Activated T-helper 9 cell treated with anti-CD3 and anti-CD28 coated beads, Interleukin-2, amount 50 U/mL, for 16 hours (primary cell): ENCODE measurements at places on chromosomes 11 and 22.
A peak's percentile ranks its signal among the peaks of the same experiment; 100 is the strongest.

- DNase-seq = no peak
Measured at GRCh38 chr11:122478986-122479385, 176.5 kb upstream of the UBASH3B start.

DNA sequence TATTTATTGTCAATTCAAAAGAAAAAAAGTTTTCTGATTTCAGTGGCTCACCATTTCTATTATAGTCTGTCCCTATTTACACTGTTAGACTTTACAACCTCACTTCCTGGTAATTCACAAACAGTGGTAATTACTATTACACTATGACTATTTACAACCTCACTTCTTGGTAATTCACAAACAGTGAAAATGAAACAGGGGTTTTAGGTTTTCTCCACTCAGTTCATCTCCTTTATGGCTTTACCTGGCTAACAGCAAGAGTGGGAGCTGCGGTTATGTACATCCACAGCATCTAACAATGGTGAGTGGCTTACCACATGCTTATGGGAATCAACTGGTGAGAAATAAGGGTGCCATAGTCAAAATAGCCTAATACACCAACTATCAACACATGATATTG, 166.4 kb downstream of the CASP12 start:
- DNase-seq = no peak

GRCh38 chr11:9817191-9817590, 153.3 kb downstream of the SWAP70 start:
- DNase-seq = no peak

GRCh38 chr11:86625544-86625943, 46.9 kb downstream of the ME3 start:
- DNase-seq = no peak

- DNase-seq = no peak
Measured at GRCh38 chr22:26846645-26847044, 189.3 kb downstream of the MIAT start.

DNA sequence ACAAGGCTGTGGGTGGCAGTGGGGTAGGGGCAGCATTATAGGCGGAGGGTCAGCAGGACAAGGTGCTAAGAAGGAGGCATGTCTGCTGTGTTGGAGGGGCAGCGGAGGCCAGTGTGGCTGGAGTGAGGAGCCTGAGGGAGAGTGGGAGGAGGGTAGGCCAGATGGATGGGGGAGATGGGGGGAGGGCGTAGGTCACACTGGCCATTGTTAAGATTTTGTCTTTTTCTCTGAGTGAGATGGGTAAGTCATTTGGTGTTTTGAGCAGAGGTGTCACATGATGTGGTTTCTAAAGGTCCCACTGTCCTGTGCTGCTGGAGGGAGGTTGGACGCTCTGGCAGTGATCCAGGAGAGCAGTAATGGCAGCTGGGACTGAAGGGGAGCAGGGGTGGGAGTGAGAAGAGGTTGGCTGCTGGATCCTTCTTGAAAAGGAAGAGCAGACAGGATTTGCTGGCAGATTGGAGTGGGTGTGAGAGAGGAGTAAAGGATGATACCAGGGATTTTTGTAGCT, 9.8 kb downstream of the PPP6R3 start:
- DNase-seq = no peak

DNA sequence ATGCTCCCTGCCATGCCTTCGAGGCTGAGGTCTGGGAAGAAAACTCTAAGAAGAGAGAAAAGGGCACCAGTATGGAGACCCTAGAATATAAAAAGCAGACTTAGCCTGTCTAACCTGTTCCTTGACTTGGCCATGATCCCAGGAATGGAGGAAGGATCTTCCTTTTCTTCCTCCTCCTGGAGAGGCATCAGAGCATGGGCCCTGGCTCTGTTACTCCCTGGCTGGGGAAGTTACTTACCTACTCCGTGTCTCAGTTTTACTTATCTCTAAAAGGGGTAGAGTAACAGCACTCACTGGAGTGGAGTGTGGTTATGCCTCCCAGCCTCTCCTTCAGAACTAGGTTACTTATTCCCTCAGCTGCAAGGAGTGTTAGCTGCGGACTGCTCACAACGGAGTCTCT, 55.2 kb upstream of the PHF21A start:
- DNase-seq = no peak

DNA sequence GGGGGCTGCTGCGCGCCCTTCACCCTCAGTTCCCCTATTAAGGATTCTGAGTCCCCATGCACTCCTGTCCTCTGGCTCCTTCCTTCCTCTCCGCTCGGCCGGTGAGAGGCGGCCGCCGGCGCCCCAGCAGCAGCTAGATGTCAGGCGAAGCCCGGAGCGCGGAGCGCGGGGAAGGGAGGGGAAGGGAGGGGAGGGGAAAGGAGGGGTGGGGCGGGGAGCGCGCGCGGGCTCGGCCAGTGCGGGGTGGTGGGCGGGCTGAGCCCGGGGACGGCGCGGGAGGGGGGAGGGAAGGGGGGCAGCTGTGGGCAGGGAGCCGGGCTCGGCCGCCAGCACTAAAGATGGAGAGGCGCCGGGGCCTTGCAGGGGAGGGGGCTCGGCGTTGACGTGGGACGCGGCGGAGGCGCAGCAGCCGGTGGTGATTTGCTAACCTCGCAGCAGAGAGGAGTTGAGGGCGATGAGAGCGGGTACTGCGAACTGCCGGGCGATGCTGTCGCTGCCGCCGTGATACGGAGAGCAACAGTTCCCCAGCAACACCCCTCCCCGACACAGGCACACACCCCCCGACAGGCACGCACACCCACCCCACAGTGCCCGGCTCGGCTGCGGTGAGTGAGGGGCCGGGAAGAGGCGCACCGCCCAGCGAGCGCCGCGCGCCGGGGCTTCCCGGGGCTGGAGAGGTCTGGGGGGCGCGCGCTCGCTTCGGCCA, at the start of gene ZBTB16:
ZBTB16 (plus strand) TSS at position 434 of the 706 bp plus-strand sequence. CDS start 3,590 bp downstream, outside the sequence.
- peak; percentile 36 for DNase-seq

GRCh38 chr11:116963813-116964212, 126.4 kb upstream of the APOA1 start:
- no peak for DNase-seq

- no peak for DNase-seq
Measured at GRCh38 chr22:21681566-21682370, 16.0 kb downstream of the PPIL2 start.

DNA sequence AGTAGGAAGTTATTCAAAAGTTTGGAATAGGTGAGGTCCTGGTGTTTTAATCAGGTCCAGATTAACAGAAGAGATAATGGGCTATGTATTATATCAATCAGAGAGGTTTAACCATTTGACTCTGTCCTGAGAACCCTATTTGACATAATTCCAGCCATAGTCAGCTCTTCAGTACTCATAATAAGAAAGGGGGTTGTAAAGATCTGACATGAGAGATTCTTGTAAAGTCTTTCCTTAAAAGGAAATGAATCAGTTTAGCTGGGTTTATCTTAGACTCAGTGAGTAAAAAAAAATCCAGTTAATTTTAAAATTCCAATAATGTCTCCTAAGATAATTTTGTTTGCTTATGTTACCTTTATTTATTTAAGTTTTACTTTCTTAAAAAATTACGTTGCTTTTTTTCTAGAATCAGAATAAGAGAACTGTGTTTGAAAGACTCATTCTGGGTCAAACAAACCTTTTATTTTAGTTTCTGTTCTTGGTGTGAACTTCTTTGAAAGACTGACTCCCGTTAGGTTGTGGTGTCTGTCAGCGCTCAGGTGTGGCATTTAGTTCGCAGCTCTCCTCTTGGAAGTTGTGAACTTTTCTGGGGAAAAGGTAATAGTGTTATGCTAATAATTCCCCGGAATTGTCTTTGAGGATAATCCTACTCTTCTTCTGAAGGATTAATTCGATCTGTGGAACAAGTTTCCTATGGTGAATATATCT, 20.5 kb downstream of the NUCB2 start:
- no peak for DNase-seq

GRCh38 chr11:117273550-117274289, 17.4 kb upstream of the BACE1-AS start:
- no peak for DNase-seq
